ENCODE measurements at places on chromosomes 5 and 9. TPM values are rescaled to one million over a fixed set of nuclear protein-coding genes. Genes with fewer than 3 reads are reported as not detected.

CFAP157 gene
- total RNA-seq: 1.0 TPM

- no peak for DNase-seq
Measured at GRCh38 chr5:157540707-157541446, 34.7 kb downstream of the ADAM19 start.

DNA sequence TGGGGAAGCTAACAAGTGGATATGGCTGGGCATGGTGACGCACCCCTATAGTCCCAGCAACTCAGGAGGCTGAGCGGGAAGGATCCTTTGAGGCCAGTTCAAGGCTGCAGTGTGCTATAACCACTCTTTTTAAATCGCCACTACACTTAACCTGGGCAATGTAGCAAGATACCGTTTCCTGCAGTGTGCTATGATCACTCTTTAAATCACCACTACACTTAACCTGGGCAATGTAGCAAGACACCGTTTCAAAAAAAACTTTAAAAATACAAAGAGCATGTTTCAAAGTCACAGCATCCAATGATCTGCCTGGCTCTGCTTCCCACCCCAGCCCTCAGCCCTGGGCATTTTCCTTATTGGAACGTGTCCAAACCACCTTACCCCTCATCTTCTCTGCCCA, 14.5 kb downstream of the GRHPR start:
- DNase-seq: no peak

- DNase-seq: no peak
Measured at GRCh38 chr9:6997330-6997729, 239.6 kb downstream of the KDM4C start.

SPINK4 gene
- total RNA-seq: not detected

- DNase-seq: no peak
Measured at GRCh38 chr5:69105996-69106906, 12.4 kb downstream of the SLC30A5 start.

- DNase-seq: no peak
Measured at GRCh38 chr5:176830422-176830994, 20.1 kb downstream of the UNC5A start.

DNA sequence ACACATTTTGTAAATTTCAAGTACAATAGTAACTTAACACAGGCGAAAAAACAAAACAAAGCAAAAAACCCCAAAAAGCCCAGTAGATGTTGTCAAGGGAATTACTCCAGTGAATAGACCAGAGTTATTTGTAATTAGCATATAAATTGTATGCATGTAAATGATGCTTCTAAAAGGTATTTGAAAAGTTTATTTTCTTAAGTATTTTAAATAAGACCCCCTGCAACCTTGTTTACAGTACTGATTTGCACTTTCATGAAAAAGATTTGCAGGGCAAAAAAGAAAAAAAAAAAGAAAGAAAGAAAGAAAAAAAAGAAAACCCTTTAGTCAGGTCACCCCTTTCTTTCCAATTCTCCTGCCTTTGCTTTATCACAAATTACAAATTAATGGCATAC, 372.3 kb upstream of the IRX2 start:
- no peak for DNase-seq

PCSK5 gene
- total RNA-seq: 43.1 TPM

DNA sequence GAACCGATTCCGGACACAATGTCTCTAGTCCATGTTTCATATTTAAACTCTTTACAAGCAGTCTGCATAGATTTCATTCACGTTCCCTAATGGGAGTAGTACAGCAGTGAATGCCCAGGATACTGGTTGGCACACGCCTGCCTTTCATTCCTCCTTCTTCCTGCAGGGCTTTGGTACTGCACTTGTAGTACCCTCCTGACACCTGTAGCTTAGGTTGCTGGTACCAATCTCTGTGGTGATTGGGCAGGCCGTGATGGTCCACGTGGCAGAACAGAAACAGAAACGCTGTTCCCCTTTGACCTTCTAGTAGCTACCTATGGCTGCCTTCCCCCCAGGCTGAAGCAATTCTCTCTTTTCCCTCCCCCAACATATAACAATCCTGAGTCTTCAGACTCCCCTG, 107.3 kb upstream of the MEGF10 start:
- no peak for DNase-seq

ANKRD18B gene
- total RNA-seq: not detected

DNA sequence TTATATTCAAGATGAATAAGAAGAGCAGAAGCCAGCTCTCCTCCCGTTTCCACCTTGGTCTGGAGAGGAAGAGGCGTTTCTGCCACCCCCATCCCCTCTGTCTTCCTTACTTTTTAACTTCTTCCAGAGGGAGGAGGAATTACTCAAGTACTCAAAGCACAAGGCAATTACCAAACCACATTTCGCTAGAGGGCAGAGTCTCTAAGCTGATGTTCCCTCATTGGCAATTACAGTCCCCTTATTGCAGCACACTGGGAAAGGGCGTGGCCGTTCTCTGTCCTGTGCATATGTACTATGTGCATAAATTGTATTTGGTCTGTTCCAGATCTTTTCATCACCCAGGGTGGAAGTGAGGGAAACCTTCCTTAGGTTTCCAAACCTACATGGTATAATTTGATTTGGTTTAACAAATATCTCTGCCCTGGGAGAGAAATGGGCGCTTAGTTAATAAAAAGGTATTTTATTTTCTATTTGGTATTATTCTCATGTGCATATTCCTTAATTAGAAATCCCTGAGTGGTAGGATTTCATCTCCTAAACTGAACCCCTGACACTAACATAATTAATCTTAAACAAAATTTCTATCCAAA, 29.8 kb upstream of the ALDOB start:
- DNase-seq: no peak

DNA sequence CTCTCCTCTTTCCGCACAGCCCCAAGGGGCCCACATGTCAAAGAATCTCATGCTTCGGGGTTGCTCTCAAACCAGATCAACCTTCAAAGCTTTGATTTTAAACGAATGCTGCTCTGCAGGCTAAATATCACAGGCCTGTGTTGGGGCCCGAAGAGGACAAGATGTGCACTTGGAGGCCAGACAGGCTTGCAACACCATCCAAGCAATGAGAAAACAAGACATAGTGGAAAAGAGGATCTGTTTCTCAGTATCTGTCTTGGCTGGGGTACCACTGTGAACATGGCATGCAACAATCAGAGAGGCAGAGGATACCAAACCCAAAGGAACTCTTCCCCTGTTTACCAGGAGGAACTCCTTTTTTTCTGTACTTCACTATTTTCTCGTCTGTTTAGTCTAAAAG, 321.8 kb downstream of the SLIT3 start:
- no peak for DNase-seq

SLC1A1 gene
- total RNA-seq: 12.3 TPM

DNA sequence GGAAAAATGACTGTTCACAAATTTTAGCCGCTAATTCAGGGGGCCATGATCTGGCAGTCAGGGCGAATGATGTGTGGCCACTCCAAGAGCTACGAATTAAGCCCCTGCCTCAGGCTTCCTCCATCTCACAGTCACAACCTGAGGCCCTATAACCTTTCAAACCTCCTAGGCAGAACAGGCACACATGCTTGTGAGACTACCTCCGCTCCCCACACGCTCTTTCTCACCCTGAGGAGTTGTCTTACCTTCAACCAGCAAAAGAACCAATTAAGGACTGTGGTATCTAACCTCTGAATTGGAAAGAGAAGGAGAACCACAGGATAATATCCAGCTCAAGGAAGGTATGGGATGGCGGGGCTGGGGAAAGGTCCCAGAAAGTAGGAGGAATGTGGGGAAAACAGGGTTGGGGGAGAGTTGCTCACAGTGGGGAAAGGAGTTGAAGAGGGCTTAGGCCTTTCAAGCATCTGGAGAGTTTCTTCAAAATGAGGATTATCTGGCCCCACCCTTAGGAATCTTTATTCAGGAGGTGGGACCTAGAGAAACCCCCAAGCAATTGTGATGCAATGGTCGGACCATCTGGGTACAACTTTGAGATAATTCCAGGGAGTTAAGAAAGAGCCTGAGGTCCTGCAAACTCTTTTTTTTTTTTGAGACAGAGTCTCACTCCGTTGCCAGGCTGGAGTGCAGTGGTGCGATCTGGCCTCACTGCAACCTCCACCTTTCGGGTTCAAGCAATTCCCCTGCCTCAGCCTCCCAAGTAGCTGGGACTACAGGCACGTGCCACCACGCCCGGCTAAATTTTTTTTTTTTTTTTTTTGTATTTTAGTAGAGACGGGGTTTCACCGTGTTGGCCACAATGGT, 5.5 kb downstream of the PCDH1 start:
- no peak for DNase-seq

PAEP gene
- not detected for total RNA-seq

ATP10B gene
- total RNA-seq: 0.12 TPM

DNA sequence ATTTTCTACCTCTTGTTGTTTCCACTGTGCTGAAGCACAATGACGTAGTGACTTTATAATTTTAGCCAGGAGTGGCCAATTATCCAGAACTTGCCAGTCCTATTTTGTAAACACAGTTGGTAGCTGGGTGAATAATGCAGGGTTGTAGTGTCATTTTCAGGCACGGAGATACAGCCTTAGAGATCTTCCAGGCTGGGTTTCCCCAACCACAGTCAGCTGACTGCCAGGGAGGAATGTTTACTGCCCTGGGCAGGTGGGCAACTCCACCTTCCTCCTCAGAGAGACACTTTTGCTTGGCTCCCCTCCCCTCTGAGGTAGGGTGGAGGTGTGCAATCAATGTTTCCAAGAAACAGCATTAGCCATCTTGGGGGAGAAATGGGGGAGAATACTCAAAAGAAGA, 228.1 kb upstream of the NR4A3 start:
- no peak for DNase-seq

PCDHB14 gene
- 2.0 TPM for total RNA-seq

GRCh38 chr9:82679472-82679871, 383.5 kb downstream of the RASEF start:
- no peak for DNase-seq

DNA sequence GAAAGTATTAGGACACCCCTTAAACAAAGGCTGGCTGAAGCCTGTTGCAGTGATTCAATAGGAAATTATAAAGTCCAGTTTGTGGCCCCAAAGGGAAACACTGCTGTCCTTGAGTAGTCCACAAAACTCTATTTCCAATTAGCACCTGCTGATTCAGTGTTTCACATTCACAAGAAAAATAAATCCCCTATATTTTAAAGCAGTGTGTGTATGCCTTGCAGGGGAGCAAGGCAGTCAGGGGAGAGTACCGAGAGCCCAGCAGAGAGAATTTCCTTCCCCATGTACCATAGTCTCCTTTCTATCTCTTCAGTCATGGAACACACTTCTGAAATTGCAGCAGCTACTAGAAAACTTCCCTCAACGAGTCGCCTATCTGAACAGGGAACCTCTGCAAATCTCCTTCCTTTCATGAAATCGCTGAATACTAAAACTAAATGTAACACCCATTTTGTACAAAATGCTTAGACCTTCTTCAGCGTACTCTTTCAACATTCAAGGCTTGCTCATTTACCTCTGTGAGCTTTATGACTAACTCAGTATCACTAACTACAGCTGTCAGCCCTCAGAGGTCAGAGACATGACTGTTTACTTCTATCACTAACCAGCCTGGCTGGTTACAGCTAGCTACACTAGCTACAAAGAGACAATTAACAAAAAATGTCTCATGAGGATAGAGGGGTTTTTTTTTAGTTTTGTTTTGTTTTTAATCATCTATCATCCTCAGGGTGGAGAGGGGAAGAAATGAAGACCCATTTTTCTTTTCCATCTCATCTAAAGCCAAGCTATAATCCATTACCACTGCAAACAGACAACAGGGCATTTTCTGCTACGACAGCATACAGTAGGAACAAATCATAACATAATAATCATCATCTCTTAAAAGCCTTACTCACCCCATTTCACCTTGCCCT, 188.7 kb downstream of the EBF1 start:
- DNase-seq: no peak

GLRA1 gene
- not detected for total RNA-seq
